ENCODE measurements at places on chromosomes 4 and X.

DNA sequence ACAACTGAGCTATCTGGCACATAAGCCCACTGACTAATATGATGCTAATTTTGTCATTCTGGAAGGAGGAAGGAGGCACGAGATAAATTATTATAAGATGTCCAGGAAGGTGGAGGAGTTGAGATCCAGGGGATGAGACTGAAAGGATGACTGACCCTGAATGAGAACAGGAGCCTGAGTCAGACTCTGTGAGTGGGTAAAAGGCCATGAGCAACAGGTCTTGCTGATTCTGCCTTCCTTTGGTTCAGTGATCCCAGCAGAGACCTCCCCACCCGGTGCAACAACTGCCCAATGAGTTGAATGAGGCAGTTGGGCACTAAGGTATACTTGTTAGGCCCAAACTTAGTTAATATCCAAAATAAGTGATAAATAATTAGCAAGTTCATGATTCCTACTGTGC lies 238.1 kb upstream of the GPC4 start:
- DNase-seq = no peak

DNA sequence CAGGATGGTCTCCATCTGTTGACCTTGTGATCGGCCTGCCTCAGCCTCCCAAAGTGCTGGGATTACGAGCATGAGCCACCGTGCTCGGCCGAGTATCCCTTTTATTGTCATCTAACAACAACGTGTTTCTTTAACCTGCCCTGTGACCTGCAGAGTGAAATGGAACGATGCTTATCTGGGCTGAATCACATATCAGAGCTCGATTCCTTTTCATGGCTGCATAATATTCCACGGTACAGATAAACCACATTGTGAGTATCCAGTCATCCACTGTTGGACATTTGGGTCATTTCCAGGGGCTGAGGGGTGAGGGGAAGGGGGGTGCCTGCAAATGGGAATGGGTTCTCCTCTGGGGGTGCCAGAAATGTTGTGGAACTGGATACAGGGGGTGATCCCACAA lies 260.0 kb downstream of the ASMT start:
- no peak for DNase-seq

GRCh38 chr4:80022282-80022681 lies 50.7 kb downstream of the ANTXR2 start:
- no peak for DNase-seq

DNA sequence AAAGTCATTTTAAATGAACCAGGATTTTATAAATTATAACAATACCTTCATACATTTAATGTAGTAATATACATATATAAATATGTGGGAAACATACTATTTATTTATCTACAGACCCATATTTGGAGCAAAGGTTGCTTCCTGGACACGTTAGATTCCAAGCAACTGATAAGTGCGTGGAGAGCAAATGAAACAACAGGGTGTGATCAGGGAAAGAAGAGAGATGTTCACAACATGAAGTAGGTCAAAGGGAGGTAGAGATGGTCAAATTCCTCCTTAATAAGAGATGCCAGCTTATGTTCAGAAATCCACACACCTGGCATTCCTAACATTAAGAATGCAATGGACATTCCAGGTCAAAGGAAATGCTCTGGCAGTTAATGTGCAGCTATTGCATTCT lies 53.1 kb upstream of the HPGD start:
- no peak for DNase-seq

- no peak for DNase-seq
Observed at GRCh38 chrX:77668391-77669237, 117.4 kb downstream of the ATRX start.

DNA sequence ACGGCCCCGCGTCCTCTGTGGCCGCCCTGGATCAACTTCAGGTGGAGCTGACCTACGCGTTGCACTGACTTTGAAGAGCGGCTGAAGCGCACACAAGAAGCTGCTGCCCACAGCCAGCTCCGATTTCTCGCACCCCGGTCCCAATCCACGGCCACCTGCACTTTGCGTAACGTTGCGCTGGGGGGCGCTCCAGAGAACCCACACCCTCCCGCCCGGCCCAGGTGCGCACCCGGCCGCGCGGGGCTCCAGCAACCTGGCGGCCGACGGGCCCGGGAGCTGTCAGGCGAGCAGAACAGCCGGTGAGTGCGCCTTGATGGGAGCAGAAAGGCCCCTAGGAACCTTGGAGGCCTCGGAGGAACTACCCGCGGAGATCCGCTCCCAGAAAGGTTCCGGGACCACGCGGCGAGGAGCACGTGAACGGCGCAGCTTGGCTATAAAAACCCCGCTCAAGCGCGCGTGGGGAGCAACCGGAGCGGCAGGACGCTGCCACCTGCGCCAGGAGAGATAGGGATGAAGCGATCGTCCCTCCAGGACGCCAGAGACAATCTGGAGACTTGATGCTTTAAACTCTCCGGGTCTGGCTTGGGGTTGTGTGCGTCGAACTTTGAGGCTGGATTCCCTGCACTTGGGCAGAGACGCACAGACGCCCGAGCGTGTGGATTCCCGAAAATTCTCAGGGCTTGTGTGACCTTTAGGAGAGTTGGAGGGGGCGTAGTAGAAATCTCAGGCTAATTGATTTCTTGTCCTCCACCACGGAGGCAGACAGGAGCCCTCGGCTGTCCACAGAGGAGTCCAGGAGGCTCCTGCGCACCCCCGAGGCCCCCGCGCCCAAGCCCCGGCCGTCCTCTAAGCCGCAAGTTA lies 591 bp upstream of the NWD2 start:
- no peak for DNase-seq

GRCh38 chrX:118420462-118420861 lies 74.6 kb downstream of the WDR44 start:
- DNase-seq = no peak

- DNase-seq = no peak
Observed at GRCh38 chrX:66760651-66761050, 121.8 kb upstream of the EDA2R start.

- no peak for DNase-seq
Observed at GRCh38 chrX:41184312-41184711, 99.1 kb downstream of the USP9X start.

- no peak for DNase-seq
Observed at GRCh38 chr4:185774131-185774653, 37.8 kb downstream of the SORBS2 start.

Measured in activated CD4-positive, alpha-beta T cell treated with anti-CD3 and anti-CD28 coated beads, Interleukin-2, amount 50 U/mL, for 1 hour (primary cell).